ENCODE measurements at places on chromosomes 16 and 17.

GRCh38 chr16:30457743-30458560 lies 12.3 kb upstream of the SEPHS2 start:
- DNase-seq: no peak

DNA sequence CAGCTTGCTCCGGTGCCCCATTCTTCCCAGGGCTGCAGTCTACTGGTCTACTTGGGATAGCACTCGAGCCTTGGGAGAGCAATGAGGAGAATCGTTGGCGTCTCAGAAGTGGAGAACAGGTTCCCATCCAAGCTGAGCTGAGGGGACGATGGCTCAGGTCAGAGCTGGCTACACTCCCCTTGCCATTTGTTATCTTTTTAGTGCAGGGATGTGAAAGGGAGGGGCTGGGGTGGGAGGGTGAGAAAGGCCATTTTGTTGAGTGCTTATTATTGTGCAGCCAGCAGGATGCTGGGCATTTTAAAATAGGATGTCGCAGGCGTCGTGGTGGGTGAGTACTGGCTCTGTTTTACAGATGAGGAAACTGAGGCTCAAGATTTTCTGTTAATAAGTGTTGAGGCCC lies 410.8 kb downstream of the SNX29 start:
- no peak for DNase-seq

DNA sequence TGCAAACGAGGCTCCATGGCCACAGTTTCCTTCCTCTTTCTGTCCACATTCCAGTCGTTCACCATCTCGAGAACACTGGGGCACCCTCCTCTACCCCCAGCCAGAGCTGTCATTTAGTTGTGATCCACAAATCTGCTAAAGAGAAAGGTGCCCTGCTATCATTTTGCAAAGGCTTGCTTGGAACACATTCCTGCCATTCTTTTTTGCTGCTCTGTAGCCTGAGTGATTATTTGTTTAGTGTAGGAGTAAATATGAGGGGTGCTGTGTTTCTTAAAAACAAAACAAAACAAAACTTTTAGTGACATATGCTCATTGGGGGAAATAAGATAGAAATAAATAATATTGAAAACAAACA lies 166.7 kb downstream of the PRKCA start:
- no peak for DNase-seq

DNA sequence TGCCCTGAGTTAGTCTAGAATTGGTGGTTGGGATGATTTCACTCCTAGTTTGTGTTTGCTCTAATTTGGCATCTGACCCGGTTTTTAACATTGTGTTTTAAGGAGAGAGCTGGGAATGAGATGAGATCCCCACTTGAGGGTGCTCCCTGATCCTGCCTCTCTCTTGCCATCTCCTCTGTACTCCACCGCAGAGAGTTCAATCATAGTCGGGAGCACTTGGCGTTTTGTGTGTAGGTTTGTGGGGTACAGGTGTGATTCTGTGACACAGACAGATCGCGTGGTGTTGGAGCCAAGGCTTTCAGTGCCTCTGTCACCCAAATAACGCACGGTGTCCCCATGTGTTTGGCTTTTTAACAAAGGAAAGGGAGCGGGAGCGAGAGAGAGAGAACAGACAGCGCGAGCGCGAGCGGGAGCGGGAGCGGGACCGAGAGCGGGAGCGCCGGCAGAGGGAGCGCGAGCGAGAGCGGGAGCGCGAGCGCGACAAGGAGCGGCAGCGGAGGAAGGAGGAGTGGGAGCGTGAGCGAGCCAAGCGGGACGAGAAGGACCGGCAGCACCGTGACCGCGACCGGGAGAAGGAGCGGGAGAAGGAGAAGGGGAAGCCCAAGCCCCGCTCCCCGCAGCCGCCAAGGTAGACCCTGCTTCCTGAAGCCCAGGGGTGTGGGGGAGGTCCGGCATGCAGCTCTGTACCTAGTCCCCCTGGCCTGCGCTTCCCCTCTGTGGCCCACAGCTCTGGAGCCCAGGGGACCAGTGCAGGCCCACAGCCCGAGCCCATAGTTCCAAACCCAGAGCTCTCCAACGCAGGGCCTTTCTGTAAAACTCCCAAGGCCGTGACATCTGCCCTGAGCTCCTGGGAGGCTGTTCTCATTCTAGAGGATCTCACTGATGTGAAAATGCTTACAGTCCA lies 27.2 kb upstream of the IL17C start:
- DNase-seq: no peak

- no peak for DNase-seq
Measured at GRCh38 chr16:87959391-87959990, 8.3 kb downstream of the BANP start.

DNA sequence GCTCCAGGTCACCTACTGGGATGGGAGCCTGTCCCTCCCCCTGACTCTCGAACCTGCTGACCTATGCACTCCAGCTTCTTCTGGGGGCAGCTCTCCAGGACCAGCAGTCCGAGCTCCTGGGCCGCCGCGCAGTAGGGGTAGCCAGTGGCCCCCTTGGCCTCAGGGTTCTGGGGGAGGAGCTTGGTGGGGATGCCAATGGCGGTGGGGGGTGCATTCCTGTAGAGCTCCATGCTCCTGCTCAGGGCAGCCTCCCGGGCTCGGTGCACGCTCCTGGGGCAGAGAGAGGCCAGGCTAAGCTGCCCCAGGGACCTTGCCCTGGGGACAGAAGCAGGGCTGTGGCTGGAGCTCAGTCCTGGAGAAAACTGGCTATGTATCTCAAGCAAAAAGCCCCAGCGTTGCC lies 7.7 kb upstream of the SPATA2L start:
- no peak for DNase-seq
